ENCODE measurements at places on chromosomes 2 and 18. TPM values are rescaled to one million over a fixed set of nuclear protein-coding genes. Genes with fewer than 3 reads are reported as not detected.

CD8B2 gene
- total RNA-seq: 0.23 TPM

MYOM1 gene
- 0.98 TPM for total RNA-seq

ITGB6 gene
- total RNA-seq: 0.15 TPM

GULP1 gene
- 17.1 TPM for total RNA-seq

TMEM169 gene
- 0.47 TPM for total RNA-seq

CMPK2 gene
- total RNA-seq: 0.35 TPM

CTLA4 gene
- total RNA-seq: not detected

CFAP53 gene
- total RNA-seq: 0.38 TPM

C2orf78 gene
- total RNA-seq: not detected
